ENCODE measurements at places on chromosomes 1 and 21.

DNA sequence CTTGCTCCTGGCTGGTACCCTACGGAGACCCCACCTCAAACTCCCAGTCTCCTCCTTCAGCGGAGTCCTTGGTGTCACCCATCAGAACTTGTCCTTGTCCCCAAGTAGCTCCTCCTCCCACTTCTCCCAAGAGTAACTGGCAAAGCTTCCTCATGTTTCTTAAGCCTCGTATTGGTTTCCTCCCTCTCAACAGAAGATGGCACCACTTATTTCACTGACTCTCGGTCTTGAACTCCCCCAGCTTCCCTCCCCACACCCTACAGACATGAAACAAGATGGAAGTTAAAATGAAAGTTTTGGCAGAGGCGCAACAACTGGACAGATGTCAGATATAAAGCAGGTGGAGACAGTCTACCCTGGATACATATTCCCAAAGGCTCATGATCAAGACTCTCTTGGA, 13.4 kb downstream of the RAB7B start:
- DNase-seq = no peak

DNA sequence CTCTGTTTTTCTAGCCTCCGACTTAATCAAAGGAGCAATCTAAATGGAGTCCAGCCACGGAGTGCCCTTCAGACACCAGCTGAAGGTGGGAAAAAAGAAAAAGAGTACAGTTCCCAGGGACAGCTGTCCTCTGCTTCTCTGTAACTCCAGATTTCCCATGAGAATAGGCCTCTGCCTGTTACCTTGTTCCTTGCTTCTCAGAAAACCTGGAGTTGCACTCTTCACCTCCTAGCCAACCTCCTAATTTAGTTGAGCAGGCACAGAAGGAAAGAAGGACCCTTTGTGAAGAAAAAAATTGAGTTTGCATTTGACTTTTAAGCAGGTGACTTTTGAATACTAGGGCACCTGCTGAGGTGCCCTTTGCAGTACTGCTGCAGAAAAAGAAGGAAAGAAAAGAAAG, 8.3 kb downstream of the BARHL2 start:
- no peak for DNase-seq

DNA sequence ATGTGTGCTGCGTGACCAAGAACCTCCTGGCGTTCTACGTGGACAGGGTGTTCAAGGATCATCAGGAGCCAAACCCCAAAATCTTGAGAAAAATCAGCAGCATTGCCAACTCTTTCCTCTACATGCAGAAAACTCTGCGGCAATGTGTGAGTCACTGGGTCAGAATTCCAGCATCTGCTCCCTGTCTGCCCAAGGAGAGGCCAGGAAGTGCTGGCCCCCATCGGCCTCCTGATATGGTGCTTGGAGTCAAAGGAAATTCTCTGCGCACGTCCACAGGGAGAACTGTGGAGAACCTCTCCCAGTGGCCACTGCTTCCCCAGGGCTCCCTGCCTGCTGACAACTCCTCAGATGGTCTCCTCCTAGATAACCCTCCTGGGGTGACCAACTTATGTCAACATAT, 25.6 kb upstream of the IL20 start:
- DNase-seq = peak; percentile 77

DNA sequence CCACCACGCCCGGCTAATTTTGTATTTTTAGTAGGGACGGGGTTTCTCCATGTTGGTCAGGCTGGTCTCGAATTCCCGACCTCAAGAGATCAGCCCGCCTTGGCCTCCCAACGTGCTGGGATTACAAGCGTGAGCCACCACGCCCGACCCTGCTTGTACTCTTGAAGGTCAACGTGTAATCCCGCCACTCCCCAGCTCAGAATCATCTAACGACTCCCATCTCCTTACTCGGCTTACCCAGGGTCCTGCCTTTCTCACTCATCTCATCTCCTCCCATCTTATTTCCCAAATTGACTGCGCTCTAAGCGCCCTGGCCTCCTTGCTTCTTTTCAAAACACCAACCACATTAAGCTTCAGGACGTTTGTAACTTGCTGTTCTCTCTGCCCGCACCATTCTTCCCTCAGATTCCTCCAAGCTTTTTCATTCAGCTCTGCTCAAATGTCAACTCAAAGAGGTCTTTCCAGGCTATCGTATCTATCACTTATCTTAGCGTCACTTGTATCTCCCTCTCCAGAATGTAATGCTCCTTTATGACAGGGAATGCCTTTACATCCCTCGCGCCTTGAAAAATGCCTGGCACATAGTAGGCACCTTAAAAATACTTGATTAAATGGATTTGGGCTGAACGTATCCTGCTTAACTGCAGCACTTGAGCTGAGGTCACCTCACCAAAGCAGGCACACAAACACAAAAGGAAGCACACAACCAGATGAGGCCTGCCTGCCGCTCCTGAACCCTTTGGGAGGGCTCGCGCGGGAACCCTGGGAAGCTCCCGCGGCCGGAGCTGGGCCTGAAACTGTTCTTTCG, 1.4 kb upstream of the USP1 start:
- DNase-seq = no peak

DNA sequence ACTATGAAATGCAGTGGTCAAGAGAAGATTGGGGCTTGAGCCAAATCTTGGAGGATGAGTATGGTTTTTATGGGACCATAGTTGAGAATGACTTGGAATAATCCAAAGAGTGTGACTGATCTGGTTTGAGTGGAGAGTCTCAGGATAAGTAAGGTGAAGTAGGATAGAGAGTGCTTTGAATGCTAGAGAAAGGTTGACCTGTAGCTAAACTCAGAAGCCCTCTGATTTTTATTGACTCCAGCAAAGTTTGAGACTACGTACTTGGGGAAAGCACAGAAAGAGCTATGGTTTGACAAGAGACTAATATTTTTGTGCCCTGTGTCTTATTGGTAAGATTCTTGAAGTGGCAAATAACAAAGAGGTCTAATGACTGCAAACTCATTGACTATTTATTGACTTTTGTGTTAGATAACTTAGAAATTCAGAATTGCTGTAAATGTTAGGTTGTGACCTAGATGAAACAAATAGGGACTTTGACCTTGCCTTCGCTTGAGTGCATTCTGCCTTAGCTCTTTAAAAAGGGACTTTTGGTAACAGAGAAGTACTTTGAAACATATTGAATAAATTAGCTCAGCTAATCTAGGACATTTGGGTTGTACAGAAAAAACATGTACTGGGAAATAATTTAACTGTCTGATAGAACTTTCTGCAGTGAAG, 35.1 kb downstream of the UAP1 start:
- DNase-seq = no peak

DNA sequence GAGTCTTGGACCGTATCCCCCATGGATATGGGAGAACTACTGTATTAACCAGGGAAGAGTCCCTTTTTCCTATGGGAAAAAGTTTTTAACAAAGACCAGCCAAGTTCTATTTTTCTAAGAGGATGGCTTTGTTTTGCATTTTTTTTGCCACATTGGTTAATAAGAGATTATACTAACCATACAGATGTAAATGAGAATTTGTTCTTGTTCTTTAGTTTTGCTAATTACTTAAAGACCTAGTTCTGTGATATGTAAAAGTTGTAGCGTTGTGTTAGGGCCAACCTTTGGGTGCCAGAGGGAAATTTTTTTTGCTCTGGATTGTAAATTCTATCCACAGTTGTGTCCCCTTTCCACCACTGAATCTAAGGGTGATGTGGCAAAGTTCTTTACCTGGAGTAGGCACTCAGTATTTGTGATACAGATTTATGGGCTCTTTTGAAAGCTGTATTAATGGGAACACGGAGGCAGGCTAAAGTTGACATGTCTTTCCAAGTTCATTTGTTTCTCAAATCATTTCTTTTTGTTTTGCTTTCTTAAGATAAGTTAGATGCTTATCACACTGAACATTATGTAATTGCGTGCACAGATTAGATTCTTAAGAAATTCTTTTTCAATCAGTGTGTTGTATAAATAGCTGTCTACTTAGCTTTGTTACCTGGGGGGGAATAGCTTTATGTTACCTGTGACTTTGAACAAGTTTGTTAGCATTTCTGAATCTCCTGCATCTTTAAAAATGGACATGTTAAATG, 2.9 kb downstream of the SOAT1 start:
- no peak for DNase-seq

GRCh38 chr21:38114717-38115333, 142.0 kb upstream of the KCNJ15 start:
- DNase-seq = no peak

- DNase-seq = no peak
Measured at GRCh38 chr1:30444850-30445249, 278.5 kb downstream of the MATN1 start.

- no peak for DNase-seq
Measured at GRCh38 chr1:34915521-34915920, 13.9 kb downstream of the DLGAP3 start.

DNA sequence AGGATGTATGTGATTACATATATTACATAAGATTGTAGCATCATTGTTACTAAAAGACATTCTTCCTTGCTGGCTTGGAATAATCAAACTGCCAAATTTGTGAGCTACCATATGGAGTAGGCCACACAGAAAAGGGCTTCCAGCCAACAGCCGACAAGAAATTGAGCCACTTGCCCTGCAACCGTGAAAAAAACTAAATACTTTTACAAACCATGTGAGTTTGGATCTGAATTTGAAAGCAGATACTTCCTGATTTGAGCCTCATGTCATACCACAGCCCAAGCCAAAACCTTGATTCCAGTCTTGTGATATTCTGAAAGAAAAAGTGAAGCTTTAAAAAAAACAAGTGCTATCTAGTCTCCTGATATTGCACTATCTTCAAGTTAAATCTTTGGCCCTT, 55.6 kb upstream of the PRMT6 start:
- no peak for DNase-seq

DNA sequence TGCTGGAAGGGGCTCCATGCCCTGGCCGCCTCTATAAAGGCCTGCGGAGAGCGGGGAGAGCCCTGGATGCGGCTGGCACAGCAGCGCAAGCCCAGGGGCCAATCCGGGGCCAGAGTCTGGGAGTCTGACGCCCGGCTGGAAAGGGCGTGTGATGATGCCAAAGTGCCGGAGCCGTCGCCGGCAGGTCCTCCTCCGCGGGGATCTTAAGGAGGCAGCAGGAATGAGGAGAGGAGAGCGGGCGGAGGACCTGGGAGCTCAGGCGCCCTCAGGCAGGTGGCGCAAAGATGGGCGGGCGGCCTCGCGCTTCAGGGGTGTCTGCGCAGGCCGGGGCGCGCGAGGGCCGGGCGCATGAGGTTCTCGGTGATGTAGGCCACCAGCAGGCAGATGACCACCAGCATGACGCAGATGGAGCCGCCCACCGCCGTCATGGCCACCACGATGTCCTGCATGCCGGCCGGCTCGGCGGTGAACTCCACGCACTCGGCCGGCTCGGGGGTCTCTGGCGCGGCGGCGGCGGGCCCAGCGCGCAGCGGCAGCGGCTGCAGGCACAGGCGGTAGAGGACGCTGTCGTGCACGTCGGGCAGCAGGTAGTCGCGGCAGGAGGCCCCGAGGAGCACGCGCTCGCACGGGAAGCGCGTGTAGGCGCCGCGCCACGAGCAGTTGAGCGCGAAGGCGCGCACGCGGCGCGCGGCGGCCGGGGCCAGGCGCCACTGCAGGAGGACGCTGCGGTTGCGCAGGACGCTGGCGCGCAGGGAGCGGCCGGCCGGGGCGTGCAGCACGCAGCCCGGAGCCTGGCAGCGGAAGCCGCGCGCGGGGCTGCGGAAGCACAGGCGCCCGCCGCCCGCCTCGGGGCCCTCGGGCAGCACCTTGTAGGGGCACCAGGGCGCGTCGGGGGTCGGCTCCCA, 653 bp downstream of the FNDC10 start:
- DNase-seq = no peak

DNA sequence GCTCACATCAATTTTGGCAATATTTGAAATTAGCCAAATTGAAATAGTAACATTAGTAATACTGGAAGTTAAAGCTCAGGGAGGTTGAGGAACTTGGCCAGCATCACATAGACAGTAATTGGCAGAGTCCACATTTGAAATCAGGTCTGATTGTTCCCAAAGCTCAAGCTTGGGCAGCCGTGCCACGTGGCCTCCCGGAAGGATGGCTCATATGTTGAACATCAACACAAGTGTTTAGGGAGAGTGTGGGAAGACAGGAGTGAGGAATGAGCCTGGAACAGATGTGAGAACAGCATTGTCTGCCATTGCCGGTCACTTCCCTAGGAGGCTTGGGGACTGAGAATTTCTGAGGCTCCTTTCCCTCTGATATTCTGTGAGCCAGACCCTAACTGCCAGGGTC, 40.2 kb upstream of the RBM15 start:
- peak; percentile 49 for DNase-seq

GRCh38 chr1:160623227-160623633, 23.6 kb downstream of the SLAMF1 start:
- DNase-seq = no peak

- peak; percentile 48 for DNase-seq
Measured at GRCh38 chr1:198880397-198880796, 241.6 kb downstream of the PTPRC start.

DNA sequence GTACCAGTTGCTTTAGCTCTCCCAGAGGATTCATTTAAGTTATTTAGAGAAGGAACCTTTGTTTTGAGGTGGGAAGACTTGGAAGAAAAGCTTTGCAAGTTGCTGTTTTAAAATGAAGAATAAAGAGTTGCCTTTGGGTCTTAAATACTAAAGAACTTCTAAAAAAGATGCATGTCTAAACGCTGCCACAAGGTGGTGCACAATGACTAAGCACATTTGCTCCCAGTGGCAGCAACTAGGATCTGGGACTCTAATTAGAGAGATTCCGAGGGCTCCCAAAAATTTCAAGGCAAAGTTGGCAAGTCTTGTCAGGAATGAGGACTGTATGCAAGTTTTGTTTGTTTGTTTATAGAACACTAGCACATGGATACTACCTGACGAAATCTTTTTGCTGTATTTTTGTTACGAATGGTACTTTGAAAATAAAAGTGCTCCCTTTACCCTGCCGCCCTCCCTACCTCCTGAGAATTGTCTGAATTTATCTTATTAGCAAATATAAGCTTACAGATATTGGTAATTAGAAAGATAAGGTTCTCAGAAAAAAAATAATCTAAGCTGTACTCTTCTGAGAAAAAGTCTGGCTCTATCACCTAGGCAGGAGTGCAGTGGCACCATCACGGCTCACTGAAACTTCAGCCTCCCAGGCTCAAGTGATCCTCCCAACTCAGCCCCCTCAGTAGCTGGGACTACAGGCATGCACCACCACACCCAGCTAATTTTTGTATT, 121.8 kb downstream of the HFM1 start:
- DNase-seq = peak; percentile 49

GRCh38 chr1:244548558-244549115, 87.6 kb downstream of the CATSPERE start:
- DNase-seq = no peak

GRCh38 chr21:20944139-20944538, 54.1 kb upstream of the NCAM2 start:
- no peak for DNase-seq

- no peak for DNase-seq
Measured at GRCh38 chr1:182430263-182431068, 19.5 kb upstream of the RGSL1 start.

DNA sequence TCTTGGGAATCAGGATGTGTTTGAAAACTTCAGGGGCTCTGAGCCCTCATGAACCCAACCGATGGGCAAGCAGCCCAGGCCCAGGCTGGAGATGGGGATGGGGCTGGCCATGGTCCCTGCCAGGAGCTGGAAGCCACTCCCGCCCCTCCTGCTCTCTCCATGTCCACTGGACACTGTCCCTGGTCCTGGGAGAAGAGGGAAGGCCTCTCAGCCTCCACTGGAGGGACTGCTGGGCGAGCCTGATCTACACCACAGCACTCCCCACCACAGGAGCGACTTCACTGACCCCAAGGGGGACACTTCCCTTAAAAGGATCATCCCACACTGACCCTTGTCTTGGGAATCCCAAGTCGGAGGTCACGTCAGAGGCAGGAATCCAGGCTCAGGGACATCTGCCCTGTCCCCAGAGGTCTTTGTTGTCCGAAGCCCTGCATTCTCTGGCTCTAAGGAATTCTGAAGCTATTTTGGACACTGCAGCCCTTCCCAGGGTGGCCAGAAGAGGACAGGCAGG, 16.9 kb upstream of the COL18A1 start:
- DNase-seq = no peak

- DNase-seq = peak; percentile 47
Measured at GRCh38 chr1:46180082-46180616, 3.9 kb upstream of the P3R3URF start.

Data from foreskin fibroblast (primary cell).